ENCODE measurements at places on chromosomes 16 and 17. TPM values are rescaled to one million over a fixed set of nuclear protein-coding genes. Genes with fewer than 3 reads are reported as not detected.

DNA sequence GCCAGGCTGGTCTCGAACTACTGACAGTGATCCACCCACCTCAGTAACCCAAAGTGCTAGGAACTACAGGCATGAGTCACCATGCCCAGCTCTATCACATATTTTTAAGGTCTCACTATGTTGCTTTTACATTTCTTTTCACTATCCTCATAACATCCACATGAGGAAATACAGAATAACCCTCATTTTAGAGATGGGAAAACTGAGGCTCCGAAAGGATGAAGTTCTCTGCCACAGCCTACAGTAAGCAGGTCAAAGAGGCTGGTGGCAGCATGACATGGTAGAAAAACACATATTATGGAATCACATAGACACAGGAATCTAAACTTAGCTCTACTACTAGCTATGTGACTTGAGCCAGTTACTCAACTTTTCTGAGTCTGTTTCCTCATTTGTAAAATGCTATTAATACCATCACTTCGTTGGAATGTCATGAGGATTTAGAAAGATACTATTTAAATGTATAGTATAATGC lies 32.2 kb downstream of the APPBP2 start:
- no peak overlapping the region for H3K27ac ChIP-seq
- no peak overlapping the region for H3K4me3 ChIP-seq
- H3K27me3 ChIP-seq = no peaks in the 10 kb centered on the region

- peaks cover 1% of the 10 kb centered on the region for H3K36me3 ChIP-seq
- H3K27me3 ChIP-seq = no peaks in the 10 kb centered on the region
- H3K27ac ChIP-seq = no peak overlapping the region
- H3K4me3 ChIP-seq = no peak overlapping the region
- no peak for DNase-seq
These were observed 23.6 kb upstream of the GPRC5C start for GRCh38 chr17:74408262-74408661.

DNA sequence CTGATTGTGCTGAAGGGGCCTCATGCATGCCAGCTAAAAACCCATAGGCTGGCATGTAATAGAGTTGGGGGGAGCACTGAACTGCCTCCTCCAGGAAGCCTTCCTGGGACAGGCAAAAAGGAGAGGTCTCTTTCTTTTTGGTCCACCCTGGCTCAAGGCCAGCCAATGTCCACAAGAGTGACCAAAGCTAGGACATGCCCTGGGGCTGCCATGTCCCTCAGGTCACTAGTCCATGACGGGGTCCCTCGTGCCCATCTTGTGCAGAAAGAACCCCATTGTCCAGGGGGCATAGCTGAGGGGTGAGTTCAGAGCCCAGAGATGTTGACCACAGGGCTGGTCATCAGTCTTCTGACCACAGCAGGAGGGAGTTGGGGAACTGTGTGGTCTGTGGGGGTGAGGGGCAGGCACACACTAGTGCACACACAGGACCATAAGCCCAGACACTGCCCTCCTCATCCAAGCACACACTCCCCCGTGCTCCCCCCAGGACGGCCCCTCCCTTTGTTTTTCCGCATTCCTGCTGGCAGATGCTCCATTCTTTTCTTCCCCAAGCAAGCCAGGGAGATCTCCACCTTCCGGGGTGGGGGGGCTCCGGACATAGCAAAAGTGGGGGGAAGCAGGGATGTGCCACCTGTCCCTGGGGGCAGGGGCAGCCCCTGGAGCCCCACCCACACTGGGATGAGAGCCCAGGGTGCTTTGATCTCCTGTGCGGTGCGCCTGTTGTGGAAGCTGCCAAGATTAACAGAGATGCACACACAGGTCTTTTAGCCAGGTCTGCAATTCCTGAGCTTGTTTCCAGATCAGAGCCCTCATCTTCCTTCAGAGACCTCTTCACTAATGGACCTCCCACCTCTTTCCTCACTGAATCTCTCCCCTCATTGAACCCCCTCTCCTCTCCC lies 25.2 kb upstream of the PHB1 start:
- no peaks in the 10 kb centered on the region for H3K4me1 ChIP-seq
- no peak overlapping the region for H3K27ac ChIP-seq
- H3K4me3 ChIP-seq = no peak overlapping the region
- DNase-seq = no peak
- H3K36me3 ChIP-seq = no peaks in the 10 kb centered on the region

The COX10 gene
- 23.5 TPM for total RNA-seq

The ABCA6 gene
- total RNA-seq = 0.66 TPM
